ENCODE measurements at places on chromosomes 7 and 10.

- DNase-seq, result no peak
These were observed 140.5 kb downstream of the PTPRN2 start for GRCh38 chr7:158447151-158447505.

DNA sequence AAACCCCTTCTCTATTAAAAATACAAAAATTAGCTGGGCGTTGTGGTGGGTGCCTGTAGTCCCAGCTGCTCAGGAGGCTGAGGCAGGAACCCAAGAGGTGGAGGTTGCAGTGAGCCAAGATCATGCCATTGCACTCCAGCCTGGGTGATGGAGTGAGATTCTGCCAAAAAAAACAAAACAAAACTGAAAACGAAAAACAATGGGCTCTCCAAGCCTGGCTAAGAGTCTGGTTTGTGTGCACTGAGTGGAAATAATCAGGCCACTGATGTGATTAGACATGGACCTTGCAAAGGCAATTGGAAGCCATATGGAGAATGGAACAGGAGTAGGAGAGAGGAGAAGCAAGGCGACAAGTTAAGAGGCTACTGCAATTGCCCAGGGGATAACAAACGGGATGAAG is 60.1 kb upstream of the GSDME start:
- no peak for DNase-seq

- DNase-seq, result no peak
These were observed 301.8 kb upstream of the ZWINT start for GRCh38 chr10:56662765-56663447.

DNA sequence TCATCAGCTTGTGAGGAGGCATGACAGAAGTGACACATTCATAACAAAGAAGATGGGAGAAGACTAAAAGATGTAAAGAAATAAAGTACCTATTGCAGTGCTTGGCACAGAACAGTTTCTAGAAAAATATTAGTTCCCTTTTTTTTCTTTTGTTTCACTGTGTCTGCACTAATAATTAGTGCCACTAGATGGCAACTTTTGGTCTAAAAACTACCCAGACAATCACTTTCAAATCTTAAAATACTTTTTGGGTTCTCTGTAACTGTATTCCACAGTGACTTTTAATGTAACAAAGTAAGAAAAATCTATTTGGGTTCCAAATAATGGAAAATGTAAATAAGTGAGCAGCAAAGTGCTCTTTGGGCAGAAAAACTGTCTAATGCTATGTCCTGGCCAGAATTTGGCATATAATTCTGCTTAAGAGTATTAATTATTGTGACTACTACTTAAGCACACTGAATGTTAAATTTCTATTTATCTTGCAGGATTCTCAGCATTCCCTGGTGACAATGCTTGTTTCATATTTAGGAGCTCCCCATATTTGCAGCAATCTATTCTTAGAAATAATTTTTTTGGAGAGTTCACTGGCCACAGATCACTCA is 134.8 kb upstream of the KIF5B start:
- no peak for DNase-seq

- no peak for DNase-seq
These were observed 77.2 kb downstream of the NEUROD6 start for GRCh38 chr7:31263338-31263737.

DNA sequence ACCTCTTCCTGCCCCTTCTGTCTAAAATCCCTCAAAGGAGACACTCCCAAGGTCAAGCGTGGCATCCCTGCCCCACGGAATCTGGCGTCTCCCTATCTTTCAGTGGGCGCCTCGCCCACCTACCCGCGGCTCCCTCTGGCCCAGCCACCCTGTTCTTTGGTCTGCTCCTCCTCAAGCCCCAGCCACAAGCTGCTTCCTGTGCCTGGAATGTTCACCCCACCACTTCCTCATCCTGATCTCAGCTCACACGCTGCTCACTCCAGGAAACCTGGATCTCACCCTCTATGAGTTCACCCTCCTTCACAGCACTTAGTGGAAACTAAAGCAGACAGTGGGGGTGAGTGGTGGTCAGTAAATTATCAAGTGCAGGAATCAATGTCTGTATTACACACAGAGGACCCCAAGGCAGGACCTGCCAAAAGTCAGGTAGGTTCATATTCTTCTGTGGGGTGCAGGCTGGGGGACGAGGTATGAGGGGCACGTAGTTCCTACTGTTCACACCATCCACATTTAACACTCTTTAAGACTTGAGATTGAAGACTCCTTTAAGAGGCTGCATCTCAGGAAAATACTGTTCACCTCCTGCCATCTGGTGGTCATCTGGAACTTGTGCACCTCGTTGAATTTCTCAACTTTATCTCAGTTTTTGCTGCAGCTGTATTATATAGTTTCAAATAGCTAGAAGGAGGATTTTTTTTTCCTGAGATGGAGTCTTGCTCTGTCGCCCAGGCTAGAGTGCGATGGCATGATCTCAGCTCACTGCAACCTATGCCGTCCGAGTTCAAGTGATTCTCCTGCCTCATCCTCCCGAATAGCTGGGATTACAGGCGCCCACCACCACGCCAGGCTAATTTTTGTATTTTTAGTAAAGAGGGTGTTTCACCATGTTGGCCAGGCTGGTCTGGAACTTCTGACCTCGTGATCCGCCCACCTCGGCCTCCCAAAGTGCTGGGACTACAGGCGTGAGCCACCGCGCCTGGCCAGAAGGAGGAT is 166.6 kb downstream of the ARHGAP21 start:
- DNase-seq, result no peak

GRCh38 chr7:55172881-55173609 is 154.2 kb downstream of the EGFR start:
- DNase-seq, result no peak

- DNase-seq, result no peak
These were observed 188.3 kb downstream of the DGKB start for GRCh38 chr7:14714161-14714728.

GRCh38 chr7:11193131-11193867 is 219.6 kb downstream of the PHF14 start:
- DNase-seq, result no peak
